ENCODE measurements at places on chromosomes 6 and 20.

DNA sequence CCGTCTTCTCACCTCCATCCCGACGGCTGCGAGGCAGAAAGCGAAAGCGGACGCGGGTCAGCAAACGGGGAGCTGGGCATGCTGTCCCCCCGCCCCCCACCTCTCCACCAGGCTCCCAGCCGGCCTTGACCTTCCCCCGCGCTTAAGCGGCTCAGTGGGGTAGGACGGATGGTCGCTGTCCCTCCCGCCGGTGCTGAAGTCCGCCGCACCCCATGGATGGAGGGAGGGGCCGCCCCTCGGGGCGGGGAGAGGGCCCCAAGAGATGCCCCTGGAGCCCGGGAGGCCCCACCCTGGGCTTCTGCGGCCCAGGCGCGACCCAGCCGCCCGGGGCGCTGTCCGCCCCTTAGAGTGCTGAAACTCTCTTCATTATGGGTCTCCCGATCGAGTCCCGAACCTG lies at the start of gene KCNB1:
KCNB1 (minus strand) TSS at position 48 of the 397 bp plus-strand sequence. CDS start 188 bp downstream, outside the sequence.
- DNase-seq, result no peak

DNA sequence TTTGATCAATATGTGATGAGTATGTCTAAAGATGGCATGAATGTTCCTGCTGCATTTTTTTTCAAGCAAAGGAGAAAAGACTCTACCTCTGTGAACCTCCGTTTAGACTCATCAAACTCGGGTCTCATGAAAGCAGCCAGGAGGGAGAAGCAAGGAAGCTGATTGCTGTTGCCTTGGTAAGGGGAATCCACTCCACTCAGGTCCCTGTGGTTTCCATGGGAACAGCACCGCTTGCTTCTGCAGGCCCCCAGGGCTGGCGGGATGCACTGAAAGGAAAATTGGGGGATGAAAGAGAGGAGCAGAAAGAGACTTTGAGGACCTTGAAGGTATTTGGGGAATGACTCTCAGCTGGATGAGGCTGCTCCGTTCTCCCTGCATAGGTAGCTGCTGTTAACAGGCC lies 249.6 kb upstream of the RIN2 start:
- DNase-seq, result no peak

DNA sequence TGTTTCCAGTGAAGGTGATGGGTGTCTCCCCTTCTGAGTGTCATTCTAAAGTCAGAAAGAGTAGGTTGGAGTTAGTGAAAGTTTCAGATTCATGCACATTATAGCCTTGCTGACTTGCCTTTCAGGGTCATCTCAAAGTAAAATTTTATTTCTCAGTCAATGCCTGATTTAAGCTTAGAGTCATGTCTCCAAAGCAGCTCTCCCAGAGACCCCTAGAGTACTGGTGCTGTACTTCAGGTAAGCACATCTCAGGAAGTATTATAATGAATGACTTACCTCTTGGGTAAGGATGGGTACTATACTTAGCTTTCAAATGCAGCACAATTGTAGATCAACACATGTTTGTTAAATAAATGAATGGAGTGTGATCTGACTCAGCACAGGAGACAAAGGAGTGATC lies 116.0 kb downstream of the TBX18 start:
- DNase-seq, result no peak

GRCh38 chr6:124795643-124796463 lies 166.4 kb upstream of the RNF217 start:
- peak; percentile 5 for DNase-seq

GRCh38 chr6:101513181-101513580 lies 119.7 kb downstream of the GRIK2 start:
- DNase-seq, result no peak

GRCh38 chr6:140977403-140977802 lies 1155.3 kb upstream of the GJE1 start:
- no peak for DNase-seq

DNA sequence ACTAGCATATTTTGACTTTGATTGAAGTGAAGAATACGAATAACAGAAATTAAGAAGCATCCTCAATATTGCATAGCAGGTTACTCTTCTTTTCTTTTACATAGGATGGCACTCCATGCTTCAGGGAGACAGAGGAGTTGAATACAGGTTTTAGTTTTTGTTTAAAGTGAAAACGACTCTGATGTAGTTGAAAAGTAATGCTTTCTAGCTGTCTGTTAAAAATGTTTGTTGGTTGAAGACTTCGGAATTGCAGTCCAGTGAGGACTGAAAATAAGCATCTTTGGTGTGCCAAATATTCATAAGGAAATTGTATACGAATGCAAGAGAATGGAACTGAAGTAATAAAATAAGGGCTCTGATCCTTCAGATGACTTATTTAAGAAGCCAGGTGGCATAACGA lies 618 bp upstream of the SLC16A10 start:
- DNase-seq, result no peak

- DNase-seq, result no peak
These were observed 36.2 kb downstream of the ARMC2 start for GRCh38 chr6:108884211-108885059.
